Urothelium cell line (cell line): ENCODE measurements at places on chromosomes 2 and 18.

DNA sequence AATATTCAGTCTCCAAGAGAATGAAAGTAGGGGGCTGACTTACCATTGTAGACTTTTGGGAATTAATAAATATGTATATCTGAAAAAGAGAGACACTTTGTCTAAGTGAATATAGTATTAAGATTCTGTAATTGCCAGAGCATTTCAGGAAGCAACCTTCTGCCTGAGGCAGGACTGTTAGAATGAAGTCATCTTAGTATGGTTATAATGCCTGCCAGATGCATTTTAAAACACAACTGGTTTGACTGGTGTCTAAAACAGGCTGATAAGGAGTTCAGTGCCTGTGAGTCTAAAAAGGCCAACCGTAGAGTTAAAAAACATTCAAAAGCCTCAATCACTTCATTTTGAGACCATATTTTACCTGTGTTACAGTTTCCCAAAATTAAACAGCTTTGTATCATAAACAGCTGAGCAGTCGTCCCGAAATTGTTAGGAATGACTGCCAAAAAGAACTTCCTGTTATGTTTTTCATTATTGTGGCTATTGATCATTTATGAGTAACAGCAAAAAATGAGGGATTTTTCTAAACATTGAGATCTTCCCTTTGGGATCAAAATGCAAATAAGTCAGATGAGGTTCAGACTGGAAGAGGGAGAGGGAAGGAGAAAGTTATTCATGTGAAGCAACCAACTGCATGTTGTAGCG lies 443.9 kb downstream of the PID1 start:
- no peak for DNase-seq

DNA sequence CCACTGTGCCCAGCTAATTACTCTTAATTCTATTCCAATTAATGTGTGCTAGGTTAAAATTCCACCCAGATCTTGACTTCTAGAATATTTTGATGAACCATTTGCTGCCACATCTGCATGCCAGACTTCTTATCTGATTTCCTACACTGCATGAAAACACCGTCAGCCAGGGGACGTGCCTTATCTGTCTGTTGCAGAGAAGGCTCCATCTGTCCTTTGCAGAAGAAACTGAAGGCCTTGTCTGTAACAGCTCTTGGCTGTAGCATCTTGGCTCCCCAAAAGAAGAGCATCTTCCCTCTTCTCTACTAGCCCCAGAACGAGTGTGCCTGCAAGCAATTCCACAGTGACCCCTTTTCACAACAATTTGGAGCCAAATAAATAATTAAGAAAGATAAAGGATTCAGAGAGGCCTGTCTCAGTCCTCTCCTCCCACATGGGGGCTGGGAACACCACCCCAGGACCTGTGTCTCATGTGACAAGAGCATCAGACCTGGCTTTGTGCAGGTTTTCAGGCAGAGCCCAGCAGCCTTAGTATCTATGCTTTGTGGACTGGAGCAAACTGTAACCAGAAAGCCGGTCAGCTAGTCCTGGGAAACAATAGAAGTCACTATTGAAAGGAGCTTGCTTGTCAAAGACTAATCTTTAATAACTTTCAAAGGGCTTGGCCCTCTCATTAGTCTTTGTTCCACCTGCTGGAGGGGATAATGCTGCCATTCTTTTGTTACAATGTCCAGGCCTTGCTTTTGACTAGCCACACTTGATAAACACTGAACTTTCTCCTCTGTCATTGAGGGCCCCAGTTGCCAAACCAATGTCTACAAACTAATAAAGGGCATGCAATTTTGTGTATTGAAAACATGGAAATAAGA lies 84.0 kb upstream of the NEUROD1 start:
- no peak for DNase-seq

DNA sequence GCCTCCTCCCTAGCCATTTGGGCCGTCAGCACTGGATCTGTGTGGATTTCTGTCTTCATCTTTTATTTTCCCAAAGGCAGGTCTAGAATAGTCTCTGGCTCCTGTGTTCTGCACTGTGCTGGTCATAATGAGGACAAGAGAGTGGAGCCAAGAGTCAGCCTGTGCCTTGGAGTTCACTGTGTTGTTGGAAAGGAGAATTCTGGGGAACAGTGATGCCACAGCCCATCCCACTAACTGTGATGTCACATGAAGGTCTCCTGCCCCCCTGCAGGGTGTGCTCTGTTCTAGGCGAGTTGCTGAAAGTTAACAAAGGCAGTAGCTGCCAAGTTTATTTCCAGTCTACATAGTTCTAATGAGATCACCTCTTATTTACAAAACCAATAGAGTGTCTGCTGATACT lies 248.5 kb downstream of the TPGS2 start:
- DNase-seq = no peak

- peak; percentile 75 for DNase-seq
Observed at GRCh38 chr2:62705859-62706720, 577 bp downstream of the EHBP1 start.

DNA sequence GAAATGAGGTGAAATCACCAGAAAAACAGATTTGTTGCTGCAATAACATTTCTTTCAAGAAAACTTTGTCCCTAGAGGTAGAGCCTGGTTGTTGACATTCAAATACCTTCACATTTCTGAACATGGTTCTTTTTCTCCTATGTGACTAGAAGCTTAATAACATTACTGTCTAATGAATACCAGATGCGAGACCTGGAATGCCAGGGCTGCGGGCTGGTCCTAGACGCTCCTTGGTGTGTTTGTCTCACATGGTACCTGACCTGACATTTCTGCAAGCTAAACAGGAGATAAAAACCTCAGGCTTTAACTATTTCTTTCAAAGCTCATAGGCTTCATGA lies 38.5 kb downstream of the ACKR3 start:
- no peak for DNase-seq
